ENCODE measurements at places on chromosomes 4 and X. TPM values are rescaled to one million over a fixed set of nuclear protein-coding genes. Genes with fewer than 3 reads are reported as not detected.

USP38 gene
- total RNA-seq = 142 TPM

GRCh38 chr4:111040904-111041303 is 418.0 kb upstream of the PITX2 start:
- no peak overlapping the region for H3K4me3 ChIP-seq
- no peaks in the 10 kb centered on the region for H3K27me3 ChIP-seq
- DNase-seq = no peak
- no peaks in the 10 kb centered on the region for H3K4me1 ChIP-seq
- H3K27ac ChIP-seq = no peak overlapping the region

DNA sequence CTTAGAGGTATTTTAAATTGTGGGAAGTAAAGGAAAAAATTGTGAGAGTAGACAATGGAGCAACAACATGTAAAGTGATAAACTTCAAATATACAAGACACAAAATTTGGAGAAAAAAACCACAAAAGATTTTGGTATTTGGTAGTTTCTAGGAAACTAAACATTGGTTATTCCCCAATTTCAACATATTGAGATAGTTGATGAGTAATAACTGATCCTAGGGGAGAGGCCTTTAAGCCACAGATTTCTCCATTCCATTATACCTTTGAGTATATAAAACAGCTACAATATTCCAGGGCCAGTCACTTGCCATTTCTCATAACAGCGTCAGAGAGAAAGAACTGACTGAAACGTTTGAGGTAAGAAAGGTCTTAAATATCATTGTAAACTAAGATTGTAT is at the start of gene FDCSP:
Gene FDCSP, plus strand, starts transcription at position 301 of the 400 bp plus-strand sequence. CDS start 5,071 bp downstream, outside the sequence.
- no peak for DNase-seq
- H3K27ac ChIP-seq = no peak within 1 kb of the TSS
- H3K4me1 ChIP-seq = no peaks in the 10 kb centered on the region
- H3K4me3 ChIP-seq = no peak within 1 kb of the TSS
- H3K36me3 ChIP-seq = no peaks in the 10 kb centered on the region
- no peaks in the 10 kb centered on the region for H3K27me3 ChIP-seq

CT45A2 gene
- total RNA-seq = not detected

DNA sequence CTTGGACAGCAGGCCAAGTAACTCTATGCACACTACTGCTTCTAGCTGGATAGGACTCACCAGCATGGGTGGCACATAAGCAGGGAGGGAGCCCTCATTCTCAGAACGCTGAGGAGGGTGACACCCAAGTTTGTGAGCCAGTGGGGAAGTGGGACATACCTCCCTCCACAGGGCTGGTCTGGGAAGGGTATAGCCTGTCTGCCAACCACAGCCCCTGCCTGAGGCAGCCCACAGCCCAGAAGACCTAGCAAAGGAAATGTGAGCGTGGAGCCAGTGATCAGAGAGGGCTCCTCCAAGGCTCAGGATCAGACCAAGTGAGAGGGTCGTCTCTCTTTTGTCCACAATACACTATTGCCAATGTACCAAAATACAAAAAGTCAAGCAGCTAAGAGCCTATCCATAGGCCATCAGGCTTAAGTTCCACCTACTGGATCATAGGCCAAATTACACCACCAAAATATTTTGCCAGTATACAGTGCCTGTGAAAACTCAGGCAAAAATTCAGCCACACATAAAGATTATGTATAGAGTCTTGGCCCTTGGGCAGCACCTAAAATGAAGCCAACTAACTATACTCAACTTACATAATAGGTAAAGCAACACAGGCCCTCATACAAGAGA is 1203.1 kb downstream of the PCDH18 start:
- no peak overlapping the region for H3K27ac ChIP-seq
- no peak overlapping the region for H3K4me3 ChIP-seq
- no peaks in the 10 kb centered on the region for H3K4me1 ChIP-seq

CCDC110 gene
- total RNA-seq = 1.00 TPM

DNA sequence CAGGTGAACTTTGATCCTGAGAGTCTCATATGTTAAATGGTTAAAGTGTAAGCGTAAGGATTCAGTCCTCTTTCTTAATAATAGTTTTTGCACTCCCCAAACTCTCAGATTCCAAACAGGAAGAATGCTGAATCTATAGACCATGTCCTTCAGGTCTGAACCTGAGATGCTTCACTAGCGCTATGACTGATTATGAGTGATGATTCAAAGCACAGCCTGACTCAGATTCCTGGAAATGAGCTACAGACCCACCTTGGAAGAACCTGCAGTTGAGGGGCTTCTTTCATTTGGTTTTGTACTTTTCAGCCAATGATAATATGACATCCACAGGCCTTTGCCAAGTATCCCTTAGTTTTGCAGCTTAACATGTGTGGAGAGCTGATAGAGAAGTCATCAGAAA is 1.4 kb downstream of the EDNRA start:
- H3K36me3 ChIP-seq = no peaks in the 10 kb centered on the region
- no peak for DNase-seq
- H3K27ac ChIP-seq = peak overlapping the region; percentile 18
- H3K4me3 ChIP-seq = peak overlapping the region; percentile 34
- H3K27me3 ChIP-seq = no peaks in the 10 kb centered on the region
- H3K4me1 ChIP-seq = no peaks in the 10 kb centered on the region

DNA sequence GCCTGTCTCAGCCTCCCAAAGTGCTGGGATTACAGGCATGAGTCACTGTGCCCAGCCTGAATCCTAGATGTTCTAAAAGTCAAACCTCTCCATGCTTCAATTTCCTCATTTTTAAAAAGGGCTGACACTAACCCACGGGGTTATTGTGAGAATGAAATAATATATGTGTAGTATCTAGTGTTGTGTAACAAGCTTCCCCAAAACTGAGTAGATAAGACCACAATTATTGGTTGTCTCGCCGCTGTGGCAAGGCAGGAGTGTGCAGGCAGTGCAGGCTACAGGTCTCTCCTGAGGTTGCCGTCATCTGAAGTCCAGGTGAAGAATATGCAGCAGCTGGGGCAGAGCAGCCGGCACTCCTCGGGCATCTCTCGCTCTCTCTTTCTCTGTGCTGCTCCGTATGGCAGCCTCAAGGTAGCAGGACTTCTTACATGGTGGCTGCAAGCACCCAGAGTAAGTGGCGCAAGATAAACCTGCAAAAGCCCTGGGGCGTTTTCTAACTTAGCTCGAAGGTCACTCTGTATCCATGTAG is 30.9 kb downstream of the RAB33B start:
- no peak for DNase-seq
- H3K4me1 ChIP-seq = no peaks in the 10 kb centered on the region
- H3K27ac ChIP-seq = no peak overlapping the region
- H3K27me3 ChIP-seq = no peaks in the 10 kb centered on the region

- H3K4me1 ChIP-seq = no peaks in the 10 kb centered on the region
- no peaks in the 10 kb centered on the region for H3K36me3 ChIP-seq
- H3K27me3 ChIP-seq = no peaks in the 10 kb centered on the region
Measured at GRCh38 chr4:76059750-76060149, 14.8 kb upstream of the ART3 start.

GRCh38 chr4:121656269-121656641 is 40.5 kb downstream of the ANXA5 start:
- no peaks in the 10 kb centered on the region for H3K27me3 ChIP-seq
- no peak overlapping the region for H3K27ac ChIP-seq
- no peak for DNase-seq

- no peak overlapping the region for H3K4me3 ChIP-seq
- H3K27me3 ChIP-seq = no peaks in the 10 kb centered on the region
- no peak for DNase-seq
- H3K4me1 ChIP-seq = no peaks in the 10 kb centered on the region
Measured at GRCh38 chr4:158543191-158543590, 21.5 kb downstream of the RXFP1 start.

GRCh38 chrX:57178605-57179004 is 41.4 kb upstream of the SPIN2A start:
- H3K36me3 ChIP-seq = no peaks in the 10 kb centered on the region
- H3K4me1 ChIP-seq = no peaks in the 10 kb centered on the region
- H3K27me3 ChIP-seq = no peaks in the 10 kb centered on the region
- H3K4me3 ChIP-seq = no peak overlapping the region
- H3K27ac ChIP-seq = no peak overlapping the region
- DNase-seq = no peak

RAB28 gene
- total RNA-seq = 7.0 TPM

DNA sequence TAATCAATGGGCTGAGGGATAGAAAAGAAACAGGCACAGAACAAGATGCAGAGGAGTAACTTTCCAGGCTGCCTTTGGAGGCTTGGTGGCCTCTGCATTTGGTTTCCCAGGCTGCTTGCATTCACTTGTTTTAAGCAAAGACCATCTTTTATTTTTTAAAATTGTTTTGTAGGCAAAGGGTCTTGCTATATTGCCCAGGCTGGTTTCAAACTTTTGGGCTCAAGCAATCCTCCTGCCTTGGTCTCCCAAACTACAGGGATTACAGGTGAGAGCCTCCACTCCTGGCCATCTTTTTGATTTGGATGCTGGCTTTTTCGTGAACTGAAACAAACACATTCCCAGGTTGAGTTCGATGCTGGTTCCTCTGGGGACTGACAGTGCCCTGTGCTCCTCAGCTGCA is 74.1 kb downstream of the SLC9A6 start:
- no peak overlapping the region for H3K27ac ChIP-seq
- H3K36me3 ChIP-seq = no peaks in the 10 kb centered on the region
- DNase-seq = no peak
- H3K4me1 ChIP-seq = peaks cover 8% of the 10 kb centered on the region
- H3K27me3 ChIP-seq = no peaks in the 10 kb centered on the region
- no peak overlapping the region for H3K4me3 ChIP-seq

RENBP gene
- 1.8 TPM for total RNA-seq

DCAF12L2 gene
- total RNA-seq = not detected

DNA sequence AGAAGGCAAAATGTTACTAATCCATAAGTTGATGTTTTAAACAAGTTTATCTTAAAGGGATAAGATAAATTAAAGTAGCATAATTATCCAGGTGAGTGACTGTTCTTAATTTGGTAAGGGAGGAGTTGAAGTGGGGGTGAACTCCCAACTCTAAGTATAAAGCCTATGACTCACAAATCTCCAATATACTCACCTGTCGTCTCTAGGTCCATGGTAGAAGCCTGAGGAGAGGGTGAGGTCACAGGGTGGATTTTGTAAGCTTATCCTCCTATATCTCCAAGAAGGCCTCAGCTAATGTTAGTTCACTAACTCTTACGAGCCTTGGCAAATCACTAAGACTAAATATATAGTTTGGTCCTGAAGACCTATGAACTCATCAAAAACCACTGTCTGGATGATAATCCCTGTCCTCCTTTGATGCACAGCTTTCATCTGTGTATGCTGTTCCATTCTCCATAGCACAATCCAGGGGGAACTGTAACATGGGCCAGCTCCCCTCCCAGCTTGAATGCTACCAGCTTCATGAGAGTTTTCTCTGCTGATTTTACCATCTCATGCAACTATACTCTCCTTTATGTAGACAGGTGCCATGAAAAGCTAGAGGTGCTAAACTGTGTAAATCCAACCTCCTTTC is 158.7 kb downstream of the BTC start:
- no peaks in the 10 kb centered on the region for H3K4me1 ChIP-seq
- no peak overlapping the region for H3K4me3 ChIP-seq
- no peak for DNase-seq
- H3K27ac ChIP-seq = no peak overlapping the region
- H3K36me3 ChIP-seq = no peaks in the 10 kb centered on the region
- no peaks in the 10 kb centered on the region for H3K27me3 ChIP-seq

GRCh38 chr4:127188847-127189246 is 443.9 kb upstream of the INTU start:
- DNase-seq = no peak
- no peaks in the 10 kb centered on the region for H3K36me3 ChIP-seq
- no peaks in the 10 kb centered on the region for H3K27me3 ChIP-seq

PAGE5 gene
- not detected for total RNA-seq

TKTL1 gene
- 0.10 TPM for total RNA-seq
